ENCODE measurements at places on chromosomes 5 and 9.
A peak's percentile ranks its signal among the peaks of the same experiment; 100 is the strongest.

GRCh38 chr9:98256756-98257155, 1.3 kb upstream of the TBC1D2 start:
- DNase-seq, result peak; percentile 33

- DNase-seq, result peak; percentile 23
Measured at GRCh38 chr5:141876628-141877355, 1.4 kb downstream of the PCDH1 start.

GRCh38 chr5:1639757-1640156, 116.0 kb upstream of the LPCAT1 start:
- DNase-seq, result no peak

DNA sequence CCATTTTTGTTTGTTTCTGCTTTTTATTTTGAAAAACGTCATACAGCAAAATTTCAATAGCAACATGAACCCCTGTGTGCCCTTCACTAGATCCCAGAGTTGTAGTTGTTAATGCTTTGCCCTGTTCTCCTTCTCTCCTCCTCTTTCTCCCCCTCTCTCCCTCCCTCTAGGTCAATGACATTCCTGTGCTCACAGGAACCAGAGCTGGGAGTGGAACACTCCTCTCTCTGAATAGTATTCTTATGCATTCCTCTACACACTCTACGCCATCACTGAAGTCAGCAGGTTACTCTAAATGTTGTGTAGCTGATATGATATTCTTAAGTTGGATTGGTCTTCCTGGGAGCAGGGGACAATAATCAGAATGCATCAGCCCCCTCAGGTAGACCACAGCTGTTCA, 243.4 kb downstream of the SYK start:
- no peak for DNase-seq

GRCh38 chr5:168291964-168292785, 730 bp downstream of the WWC1 start:
- peak; percentile 37 for DNase-seq

DNA sequence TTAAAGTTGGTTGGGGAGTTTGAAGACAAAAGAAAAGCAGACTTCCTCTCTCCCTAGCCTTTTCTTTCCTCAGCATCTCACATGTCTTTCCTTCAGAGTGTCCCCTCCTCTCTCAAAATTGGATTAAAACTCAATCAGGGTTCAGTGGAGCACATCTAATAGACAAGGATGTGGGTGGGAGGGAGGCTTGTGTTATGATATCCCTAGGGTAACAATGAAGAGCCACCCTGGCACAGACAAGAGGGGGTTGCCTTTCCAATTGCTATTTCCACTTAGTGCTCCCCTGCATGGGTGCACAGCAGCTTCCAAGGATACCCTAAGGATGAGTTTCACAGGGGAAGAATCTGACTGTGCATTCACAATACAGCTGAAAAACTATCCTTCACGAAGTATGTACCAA, 585.2 kb upstream of the C9orf72 start:
- no peak for DNase-seq

DNA sequence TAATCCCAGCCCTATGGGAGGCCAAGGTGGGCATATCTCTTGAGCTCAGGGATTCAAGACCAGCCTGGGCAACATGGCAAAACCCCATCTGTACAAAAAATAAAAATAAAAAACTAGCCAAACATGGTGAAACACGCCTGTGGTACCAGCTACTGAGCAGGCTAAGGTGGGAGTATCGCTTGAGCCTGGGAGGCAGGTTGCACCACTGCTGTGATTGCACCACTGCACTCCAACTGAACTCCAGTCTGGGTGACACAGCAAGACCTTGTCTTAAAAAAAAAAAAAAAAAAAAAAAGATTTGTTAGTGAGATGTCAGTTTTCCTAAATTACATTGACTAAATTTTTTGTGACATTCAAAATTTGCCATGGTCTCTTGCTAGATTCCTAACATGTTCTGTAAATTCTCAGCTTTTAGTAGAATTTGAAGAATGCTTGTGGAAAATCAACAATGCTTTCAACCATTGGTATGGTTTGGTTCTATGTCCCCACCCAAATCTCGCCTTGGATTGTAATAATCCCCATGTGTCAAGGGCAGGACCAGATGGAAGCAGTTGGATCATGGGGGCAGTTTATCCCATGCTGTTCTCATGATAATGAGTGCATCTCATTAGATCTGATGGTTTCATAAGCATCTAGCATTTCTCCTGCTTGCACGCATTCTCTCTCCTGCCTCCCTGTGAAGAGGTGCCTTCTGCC, 236.1 kb downstream of the ARRDC3 start:
- no peak for DNase-seq

DNA sequence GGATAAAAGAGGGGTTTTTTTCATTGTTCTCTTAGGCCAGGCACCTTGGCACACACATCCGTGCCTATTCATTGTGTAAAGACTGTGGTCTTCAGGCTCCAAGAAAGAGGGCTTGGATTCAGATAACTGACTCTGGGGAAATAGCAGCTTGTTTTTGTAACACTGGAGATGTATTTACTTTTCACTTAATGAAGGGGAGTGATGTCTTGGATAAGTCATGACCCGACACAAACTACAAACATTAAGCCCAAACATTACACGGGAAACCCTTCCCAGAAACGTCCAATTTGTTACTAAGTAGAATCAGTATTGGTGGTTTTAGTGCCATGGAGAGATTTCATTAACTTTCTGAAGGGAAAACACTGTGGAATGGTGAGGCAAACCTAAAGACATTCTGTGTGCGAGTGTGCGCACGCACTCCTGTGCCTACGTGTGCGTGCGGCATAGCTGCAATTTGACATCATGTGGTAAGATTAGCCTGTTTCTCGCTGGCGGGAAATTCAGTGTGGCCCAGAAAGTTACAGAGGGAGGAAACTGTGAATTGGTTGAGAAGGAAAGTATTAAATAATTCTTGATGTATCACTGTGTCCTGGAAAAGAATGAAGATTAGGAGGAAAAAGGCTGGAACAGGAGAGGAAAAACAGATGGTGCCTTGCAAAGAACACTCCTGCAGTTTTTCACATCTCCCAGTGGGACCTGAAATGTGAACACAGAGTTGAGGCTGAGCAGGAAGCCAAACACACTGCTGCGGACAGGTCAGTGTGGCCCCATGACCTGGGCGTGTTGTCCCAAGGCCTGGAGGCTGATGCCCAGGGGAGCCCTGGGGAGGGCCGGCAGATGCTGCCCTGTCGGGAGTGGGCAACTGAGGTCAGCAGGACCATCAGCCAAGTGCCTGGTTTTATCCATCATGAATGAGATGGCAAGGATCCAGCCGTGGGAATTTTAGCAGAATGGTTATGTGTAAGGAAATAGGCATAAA, 108.5 kb downstream of the GAS1 start:
- no peak for DNase-seq

- no peak for DNase-seq
Measured at GRCh38 chr5:180658774-180659564, 9.6 kb upstream of the FLT4 start.

- DNase-seq, result no peak
Measured at GRCh38 chr5:133307275-133307674, 255.5 kb downstream of the HSPA4 start.

- DNase-seq, result peak; percentile 43
Measured at GRCh38 chr5:6634306-6634705, 1.1 kb downstream of the SRD5A1 start.

DNA sequence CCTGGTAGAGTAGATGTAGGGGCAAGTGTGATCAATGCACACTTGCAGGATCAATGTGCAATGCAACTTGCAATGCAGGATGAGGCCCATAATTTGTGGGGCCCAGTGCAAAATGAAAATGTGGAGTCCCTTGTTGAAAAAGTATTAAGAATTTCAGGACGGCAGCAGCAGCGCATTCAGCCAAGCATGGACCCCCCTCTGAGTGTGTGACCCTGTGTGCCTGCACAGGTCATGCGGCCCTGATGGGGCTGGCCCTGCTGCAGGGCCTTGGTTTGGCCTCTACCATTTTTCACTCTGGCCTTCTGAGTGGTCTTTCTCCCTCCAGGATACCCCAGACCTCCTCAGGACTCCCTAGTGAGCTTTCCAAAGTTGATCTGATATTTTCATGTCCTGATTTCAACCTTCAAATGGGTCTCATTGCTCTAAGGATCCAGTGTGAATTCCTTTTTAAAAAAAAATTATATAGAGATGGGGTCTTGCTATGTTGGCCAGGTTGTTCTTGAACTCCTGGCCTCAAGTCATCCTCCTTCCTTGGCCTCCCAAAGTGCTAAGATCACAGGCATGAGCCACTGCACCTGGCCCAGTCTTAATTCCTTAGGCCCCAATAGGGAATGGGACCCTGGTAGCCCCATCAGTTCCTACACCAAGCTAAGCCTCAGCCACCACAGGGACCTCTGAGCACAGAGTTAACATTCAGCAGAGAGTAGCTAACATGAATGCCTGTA, 4.3 kb downstream of the ERGIC1 start:
- no peak for DNase-seq

DNA sequence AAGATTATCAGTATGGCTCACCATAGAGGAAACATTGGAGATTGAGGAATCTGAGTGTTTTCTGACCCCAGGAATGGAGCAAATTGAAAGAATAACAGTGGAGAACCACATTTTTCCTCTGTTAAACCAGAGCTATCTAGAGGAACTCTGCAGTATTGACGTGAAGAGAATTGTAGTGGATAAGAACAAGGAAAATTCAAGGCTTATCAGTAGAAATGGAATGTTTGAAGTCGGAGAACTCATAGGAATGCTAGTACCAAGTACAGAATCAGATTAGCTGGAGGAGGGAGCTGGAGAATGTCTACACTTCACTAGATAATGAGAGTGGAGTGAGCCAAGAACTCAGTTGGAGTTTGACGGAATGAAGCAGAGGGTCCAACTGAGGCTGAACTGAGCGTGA, 50.3 kb downstream of the SNCAIP start:
- no peak for DNase-seq

DNA sequence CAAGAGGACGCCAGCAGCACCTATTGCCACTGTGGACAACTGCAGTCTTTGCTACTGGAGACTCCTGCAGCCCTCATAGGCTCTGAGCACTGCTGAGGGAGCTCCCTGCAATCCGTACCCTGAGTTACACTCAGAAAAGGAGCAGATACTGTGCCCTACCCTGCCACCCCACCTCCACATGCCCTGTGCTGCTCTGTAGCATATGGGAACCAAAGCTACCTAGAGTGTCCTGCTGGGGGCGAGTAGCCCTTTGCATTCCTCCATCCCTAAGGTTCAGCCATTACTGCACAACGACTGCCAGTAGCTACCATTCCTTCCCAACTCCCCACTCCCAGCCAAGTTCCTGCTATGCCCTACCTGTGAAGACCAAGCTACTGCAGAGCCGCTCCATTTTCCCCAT, 90.2 kb upstream of the SNCAIP start:
- no peak for DNase-seq

DNA sequence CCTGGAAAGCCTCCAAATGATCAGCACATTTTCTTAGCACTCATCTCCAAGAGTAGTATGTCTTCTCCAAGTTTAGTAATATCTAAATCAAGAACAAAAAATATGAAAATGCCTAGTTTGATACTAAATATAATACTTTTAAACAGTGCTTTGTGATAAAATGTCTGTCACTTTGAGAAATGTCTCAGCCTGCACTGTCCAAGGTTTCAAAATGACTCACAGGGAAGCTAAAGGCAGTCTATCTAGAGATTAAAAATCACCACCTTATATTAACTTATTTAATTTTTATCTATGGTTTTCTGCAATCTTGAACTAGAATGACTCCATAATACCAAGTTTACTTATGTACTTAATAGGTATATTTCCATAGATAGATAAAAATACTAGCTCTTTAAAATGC, 633.0 kb upstream of the C9orf72 start:
- no peak for DNase-seq

GRCh38 chr9:94903961-94904421, 177.5 kb downstream of the AOPEP start:
- peak; percentile 91 for DNase-seq

DNA sequence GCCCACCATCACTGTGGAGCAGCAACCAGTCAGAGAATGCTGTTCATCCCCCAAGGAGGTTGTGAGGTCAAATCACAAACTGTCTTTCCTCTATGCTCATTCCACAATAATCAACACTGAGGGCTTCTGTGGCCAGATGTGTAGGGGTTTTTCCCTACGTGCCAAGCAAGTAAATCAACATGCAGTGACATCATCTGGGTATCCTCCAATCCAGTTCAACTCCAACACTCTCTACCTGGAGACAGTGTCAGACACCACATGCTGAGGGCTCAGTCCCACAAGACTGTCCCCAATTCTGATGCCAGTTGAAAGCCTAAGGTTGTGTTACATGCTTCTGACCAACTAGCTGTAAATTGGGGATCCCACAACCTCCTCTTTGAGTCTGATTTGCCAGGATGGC, 57.3 kb upstream of the DMRT1 start:
- no peak for DNase-seq

GRCh38 chr5:50440651-50441492, at the start of gene EMB:
Gene EMB (minus strand): TSS chr5:50441288. CDS start chr5:50441151, 137 bp downstream.
- DNase-seq, result peak; percentile 2

DNA sequence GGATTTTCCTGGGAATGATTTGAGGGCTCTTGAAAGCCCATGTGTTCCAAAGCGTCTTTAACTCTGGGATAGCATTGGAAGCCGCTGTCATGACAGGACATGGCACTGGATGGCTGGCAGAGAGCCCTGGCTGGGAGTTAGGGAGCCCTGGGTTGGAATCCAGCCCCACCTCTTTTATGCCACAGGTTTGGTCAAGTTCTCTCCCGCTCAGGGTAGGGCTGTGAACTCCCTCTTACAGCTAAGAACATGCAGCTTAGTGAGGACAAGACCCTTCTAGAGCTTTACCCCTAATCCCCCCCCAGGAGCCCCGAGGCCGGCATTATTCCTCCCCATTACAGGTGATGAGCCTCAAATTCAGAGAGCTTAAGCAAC, 37.2 kb downstream of the OLFML2A start:
- no peak for DNase-seq

GRCh38 chr5:35853631-35854030, 3.1 kb upstream of the IL7R start:
- DNase-seq, result no peak

DNA sequence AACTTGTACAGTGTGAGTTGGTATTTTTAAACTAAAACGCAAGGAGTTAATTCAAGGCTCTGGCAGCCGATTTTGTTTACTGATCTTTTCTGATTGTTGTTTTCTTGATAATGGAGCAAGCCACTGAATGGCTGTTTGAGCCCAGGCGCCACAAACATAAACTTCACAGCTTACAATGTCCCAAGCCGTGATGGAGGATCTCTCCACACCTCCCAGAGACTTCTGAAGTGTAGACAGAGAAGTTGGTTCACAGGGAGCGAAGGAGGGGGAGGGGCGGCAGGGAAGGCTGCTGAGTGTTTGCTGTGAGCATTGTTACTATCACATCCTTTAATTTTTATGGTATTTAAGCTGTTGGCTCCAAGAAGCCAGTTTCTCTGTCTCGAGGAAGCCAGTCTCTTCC, 14.7 kb downstream of the ISL1 start:
- no peak for DNase-seq

All from GM23248 (cell line).